ENCODE measurements at places on chromosomes 1 and 21.

DNA sequence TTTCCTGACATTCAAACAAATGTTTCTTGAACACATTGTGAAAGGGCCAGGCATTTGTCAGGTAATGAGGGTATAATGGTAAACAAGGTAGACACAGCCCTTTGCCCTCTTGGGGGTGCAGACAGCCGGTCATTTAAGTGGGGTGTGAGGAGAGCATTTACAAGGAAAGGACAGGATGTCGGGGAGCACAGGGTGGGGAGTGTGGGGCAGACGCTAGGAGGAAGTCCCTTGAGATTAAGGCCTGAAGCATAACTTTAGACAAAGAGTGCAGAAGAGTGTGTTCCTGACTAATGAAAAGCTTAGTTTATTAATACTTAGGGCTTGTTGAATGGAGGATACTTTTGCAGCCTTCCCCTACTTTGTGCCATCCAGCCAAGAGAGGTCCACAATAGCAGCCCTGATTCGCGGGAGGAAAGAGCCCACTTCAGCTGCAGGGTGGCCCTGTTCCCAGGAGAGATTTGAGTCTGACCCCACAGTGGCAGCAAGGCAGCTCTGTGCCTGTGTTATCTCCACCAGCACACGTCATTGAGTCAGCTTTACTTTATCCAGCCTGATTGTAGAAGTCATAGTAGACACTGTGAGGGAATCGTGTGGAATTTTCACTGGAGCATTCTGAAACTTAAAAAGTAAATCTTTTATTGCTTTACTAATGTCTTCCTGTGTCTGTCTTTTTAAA lies 35.1 kb downstream of the MPZL1 start:
- no peak for DNase-seq

DNA sequence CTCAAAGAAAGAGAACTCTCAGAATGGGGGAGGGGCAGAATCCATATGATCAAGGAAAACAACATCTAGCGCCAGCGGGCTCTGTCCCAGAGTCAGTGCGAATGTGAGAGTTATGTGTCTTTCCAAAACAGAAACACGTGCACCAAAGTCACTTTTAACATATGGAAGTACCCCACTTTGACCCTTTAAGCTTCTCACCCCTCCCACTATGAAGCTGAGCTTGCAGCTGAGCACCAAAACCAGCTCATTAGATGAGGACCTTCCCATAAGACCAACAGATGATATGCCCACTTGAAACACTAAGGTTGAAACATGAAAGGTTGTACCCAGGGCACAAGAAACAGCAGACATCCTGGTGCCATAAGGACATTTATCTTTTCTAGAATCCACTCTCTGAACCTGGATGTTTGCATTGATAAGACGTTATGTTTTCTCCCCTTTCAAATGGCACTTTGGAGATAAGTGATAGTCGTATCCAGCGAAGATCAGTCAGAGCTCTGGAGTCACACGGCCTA lies 171.0 kb downstream of the TGFBR3 start:
- DNase-seq = no peak

DNA sequence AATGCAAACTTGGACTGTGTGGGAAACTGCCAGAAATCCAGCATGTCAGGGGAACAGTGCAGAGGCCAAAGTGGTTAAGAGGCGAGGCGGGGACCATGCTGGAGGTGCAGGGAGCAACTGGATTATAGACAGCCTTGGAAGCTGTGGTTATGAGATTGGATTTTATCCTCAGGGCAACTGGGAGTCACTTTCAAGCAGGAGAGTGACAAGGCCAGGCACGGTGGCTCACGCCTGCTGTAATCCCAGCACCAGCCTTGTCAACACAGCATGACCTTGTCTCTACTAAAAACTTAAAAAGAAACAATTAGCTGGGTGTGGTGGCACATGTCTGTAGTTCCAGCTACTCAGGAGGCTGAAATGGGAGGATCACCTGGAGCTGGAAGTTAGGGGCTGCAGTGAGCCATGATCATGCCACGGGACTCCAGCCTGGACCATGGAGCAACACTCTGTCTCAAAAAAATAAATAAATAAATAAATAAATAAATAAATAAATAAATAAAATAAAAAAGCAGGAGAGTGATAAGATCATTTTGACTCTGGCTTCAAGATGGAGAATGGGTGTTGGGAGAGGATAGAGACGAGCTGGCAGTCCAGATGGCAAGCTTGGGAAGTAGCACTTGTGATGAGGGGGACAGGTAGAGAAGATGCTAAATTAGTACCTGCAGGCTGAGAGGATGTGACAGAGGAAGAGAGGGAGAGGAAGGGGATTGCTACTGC lies 3.5 kb downstream of the HAPLN2 start:
- no peak for DNase-seq

GRCh38 chr1:236090741-236091147 lies 25.9 kb upstream of the NID1 start:
- DNase-seq = no peak

DNA sequence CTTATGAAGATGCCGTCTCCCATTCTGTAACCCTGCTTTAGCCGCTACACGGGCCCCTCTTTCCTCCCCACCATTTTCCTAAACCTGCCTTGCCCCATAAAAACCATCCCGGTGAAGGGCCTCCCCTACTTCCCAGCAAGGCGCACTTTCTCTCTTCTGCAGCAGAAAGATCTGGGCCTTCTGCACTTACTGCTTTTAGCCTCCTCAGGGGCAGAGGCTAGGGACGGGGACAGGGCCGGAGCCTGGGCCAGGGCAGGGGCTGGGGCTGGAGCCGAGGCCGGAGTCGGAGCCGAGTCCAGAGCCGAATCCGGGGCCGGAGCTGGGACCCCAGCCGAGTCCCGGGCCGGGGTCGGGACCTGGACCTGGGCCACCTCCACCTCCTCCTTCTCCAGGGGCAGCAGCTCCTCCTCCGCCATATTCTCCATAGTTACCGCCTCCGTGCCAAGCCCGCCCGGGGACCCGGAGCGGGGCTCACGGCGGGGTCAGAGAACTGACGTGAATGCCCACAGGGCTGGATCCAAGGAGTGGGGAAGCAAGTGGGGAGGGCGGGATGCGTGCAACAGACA lies 382 bp downstream of the TRMT1L start:
- no peak for DNase-seq

DNA sequence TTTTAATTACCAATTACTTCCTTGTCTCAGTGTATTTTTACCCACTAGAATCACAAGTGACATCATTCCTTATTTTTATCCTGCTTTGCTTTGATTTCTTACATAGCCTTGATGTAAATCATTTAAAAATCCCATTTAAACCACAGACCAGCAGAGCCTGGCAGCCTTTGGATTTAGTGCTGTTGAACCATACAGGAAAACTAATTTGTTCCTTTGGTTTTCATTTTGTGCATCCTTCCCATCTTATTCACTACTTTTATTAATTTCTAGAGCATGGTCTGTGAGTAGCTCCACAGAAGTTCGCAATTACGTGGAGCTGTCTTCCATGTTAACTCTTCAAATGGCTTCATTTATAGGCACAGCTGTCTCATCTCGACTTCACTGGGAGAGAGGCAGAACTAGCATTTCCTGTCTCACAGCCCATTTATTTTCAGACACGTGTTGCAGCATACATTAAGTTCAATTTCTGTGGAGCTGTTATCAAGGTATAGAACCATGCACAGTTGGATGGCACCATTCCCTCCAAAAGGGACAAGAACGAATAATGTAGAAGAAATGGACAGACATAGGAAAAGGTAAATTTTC lies 235.3 kb downstream of the MRPL39 start:
- no peak for DNase-seq

DNA sequence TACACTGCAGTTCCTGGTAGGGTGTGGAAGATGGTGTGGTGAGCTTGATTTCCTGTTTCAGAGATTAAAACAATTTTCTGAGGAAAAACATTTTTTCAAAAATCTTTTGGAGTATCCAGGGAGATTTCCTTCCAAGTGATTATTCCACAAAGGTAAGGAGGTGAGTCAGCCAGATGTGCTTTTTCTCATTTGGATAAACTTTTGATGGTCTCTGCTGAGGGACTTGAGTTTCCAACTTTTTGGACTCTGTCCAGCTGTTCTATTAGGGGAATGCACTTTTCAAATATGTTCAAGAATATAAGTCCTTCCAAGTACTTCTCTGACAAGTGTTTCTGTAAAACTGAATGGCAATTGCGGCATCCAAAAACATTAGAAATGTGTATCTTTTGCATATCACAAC lies 628.8 kb upstream of the ADAMTS5 start:
- no peak for DNase-seq

- DNase-seq = no peak
These were observed 156.0 kb upstream of the PTBP2 start for GRCh38 chr1:96565546-96565945.

DNA sequence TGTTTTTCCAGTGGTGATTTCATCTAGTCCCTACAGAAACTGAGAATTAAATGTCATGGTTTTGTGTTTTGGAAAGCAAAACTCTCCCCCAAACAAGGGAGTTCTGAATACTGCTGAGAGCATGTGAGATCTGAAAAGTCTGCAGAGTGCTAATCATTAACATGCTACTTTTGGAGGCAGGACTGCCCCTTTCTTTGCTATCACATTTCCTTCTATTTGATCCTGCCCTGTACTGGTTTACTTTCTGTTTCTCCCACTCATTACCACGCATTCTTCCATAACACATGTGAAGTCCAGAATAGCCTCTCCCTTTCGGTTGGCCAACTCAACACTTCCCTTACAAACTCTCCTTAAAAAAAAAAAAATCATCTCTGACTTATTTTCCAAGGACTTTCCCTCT lies 63.6 kb downstream of the GADD45A start:
- no peak for DNase-seq

- no peak for DNase-seq
These were observed 23.3 kb downstream of the SLC6A17 start for GRCh38 chr1:110173466-110174105.

All from stimulated activated CD8-positive, alpha-beta memory T cell treated with anti-CD3 and anti-CD28 coated beads, Interleukin-4, amount 100 ng/mL, for 4 hours (primary cell).